ENCODE measurements at places on chromosomes 6 and 20.

DNA sequence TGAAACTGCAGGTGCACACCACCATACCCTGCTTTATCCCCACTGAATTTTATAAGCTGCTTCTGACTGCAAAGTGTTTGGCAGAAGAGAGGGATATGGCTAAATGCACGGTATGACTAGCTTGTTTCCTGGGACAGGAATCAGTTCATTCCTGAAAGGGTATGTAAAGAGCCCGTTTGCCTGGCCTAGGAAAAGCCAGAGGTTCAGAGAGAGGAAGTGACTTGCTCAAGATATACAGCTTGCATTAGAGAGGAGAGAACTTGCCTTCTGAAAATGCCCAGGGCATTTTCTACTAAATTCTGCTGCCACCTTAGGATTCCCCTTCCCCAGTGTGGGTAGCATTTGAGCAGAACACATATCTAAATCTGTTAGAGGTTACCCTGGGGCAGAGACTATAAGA, 683 bp upstream of the GCNT2 start:
- no peak for DNase-seq

DNA sequence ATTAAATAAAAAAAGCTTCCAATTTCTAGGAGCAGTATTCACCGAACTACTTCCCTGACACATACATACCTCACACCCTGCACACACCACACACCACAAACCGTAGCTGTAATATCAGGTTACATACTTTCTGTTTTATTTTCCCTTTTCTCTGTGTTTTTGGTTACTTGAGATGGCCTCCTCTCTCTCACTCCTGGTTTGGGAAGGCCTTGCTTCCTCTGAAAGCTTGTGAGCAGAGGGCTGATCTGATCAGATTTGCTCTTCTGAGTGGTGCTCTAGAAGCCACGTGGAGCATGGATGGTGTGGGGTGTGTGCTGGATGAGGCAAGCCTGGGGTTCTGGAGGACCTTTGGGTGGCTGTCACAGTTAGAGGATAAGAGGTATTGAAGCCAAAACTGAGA, 20.9 kb downstream of the UTRN start:
- DNase-seq, result no peak

GRCh38 chr6:131381052-131381708, 191.8 kb upstream of the ARG1 start:
- no peak for DNase-seq

- no peak for DNase-seq
These were observed 33.0 kb downstream of the AKIRIN2 start for GRCh38 chr6:87669051-87669450.

- DNase-seq, result no peak
These were observed 4.8 kb downstream of the COL19A1 start for GRCh38 chr6:69871107-69871506.

DNA sequence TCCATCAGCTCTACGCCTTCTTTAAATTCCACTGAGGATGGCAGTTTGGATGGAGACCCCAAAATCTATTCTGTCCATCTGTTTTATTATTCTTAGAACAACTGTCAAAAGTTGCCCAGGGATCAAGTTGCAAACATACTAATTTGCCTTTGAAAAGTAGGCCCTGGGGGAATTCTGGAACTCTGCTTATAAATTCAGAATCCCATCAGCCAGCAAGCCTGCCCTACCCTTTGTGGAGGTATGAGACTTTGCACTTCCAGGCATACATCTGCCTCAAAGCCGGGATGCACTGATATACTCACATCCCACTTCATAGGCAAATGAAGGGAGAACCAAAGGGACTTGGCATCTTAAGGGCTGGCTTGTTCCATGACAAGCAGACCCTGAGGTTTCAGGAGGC, 93.6 kb downstream of the INSM1 start:
- no peak for DNase-seq

All from right atrium auricular region (tissue), 2 donors.